ENCODE measurements at places on chromosomes 6 and 20.

- DNase-seq = no peak
Observed at GRCh38 chr6:14174996-14175395, 57.4 kb downstream of the CD83 start.

GRCh38 chr20:37986873-37987601, 46.2 kb downstream of the TTI1 start:
- no peak for DNase-seq

GRCh38 chr6:79030511-79030910, 47.5 kb downstream of the PHIP start:
- no peak for DNase-seq

GRCh38 chr6:108660251-108660650, 99.5 kb downstream of the FOXO3 start:
- no peak for DNase-seq

GRCh38 chr20:2691663-2692035, 931 bp upstream of the EBF4 start:
- no peak for DNase-seq

DNA sequence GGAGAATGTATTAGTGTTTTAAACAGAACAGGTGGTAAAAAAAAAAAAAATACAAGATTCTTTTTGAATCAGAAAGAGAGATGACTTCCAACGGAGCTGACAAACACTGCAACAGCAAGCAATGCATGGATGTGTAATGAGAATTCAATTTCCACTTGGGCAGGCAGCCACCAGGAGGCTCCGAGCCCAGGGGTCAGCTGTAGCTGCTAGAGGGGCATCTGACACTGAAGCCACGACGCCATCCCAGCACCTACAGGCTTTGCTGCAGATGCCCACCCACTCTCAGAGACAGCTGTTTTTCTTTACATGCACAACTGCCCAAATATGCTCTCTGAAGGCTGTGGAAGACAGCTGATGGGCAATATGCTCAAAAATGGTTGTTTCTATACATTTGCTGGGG, 75.4 kb downstream of the ELOVL5 start:
- no peak for DNase-seq

DNA sequence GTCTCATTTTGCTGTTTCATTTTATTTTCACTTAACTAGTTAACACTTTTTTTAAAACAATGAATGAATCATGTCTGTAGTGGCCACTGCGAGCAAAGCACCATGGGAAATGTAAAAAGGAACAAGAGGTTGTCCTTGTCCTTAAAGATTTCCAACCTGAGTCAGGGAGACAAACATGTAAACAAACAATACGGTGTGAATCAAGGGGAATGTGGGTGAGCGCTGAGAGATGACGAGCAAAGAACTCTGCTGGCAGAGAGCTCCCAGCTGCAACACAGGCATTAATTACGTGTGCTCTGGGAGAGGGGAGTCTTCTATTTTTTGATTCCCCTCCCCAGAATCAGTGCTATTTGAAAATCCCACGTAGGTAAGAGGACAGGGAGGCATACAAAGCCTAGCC, 84.3 kb downstream of the ATXN1 start:
- DNase-seq = no peak

DNA sequence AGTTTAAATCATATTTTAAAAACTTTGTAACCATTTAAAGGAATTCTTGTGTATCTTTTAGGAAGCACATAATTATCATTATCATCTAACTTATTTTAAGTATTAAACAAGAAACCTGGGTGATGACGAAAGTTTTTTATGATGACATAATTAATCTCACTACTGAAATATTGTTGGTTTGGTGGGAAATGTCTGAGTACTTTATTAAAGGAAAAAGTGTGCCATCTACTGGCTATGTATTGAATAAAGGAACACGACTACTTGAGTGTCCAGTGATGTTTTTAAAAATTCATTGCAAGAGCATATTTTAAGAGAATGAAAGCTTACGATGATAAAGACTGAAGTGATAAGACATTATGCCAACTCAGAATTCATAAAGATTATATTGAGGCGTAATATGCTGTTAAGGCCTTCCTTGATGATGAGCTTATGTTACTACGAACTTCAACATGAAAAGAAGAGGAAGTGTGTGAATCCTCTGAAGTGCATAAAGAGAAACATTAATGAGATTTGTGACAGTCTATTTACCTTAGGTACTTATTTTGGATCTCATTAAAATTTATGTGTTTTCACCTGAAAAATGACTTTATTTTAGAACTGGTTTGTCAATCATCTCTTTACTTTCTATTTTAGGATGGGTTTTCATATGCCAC, 12.0 kb upstream of the TRMT11 start:
- DNase-seq = no peak

- DNase-seq = no peak
Observed at GRCh38 chr6:56851074-56851473, 103.8 kb upstream of the BEND6 start.

DNA sequence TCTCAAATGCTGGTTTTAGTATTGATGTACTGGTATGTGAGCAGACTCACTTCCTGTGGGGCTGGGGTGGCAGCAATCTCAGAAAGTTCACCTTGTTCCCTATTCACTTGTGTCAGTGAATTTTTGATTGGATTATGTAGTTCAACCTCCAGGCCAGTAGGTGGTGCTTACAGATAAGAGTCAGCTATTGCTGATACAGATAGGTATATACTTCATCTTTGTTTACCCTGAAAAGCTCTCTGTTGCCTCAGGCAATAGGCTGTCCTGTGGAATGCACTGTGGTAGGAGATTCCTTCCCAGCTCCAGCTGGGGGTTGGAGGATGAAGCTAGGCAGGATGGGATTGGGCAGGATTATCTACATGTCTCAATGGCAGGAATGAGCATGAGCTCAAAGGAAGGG, 851.2 kb upstream of the EYS start:
- DNase-seq = no peak

DNA sequence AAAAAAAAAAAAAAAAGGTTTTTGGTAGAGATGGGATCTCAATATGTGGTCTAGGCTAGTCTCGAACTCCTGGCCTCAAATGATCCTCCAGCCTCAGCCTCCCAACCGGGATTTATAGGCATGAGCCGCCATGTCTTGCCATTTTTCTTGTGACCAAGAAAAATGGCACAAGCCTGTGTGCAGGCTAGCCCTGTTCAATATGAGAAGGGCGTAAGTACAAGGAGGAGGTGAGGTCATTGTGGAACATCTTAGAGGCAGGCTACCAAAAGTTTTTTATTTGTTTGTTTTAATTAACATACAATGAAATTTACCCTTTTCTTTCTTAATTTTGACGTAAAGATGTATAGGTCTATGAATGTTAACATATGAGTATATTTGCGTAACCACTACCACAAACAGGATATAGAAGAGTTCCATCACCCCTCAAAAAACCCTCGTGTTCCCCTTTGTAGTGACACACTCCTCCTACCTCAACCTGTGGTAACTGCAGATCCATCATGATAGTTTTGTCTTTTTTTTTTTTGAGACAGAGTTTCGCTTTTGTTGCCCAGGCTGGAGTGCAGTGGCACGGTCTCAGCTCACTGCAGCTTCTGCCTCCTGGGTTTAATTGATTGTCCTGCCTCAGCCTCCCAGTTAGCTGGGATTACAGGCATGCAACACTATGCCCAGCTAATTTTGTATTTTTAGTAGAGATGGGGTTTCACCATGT, 28.3 kb upstream of the KIF3B start:
- no peak for DNase-seq

DNA sequence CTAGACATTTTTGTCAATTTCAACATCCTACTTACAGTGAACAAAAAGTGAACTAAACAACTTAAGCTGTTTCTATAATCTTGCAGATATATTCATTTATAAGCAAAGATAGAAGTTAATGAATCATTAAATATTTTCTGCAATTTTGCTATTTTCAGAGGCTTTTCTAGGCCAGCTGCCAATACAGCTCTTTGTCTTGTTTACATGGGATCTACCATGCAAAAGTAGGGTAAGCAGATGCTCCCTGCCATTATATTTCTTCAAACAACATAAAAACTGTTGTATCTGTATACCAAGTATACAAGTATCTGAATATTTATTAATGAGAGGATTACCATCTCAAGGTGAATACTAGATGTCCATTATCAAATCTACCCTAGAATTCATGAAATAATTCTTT, 15.4 kb downstream of the PNISR start:
- no peak for DNase-seq

DNA sequence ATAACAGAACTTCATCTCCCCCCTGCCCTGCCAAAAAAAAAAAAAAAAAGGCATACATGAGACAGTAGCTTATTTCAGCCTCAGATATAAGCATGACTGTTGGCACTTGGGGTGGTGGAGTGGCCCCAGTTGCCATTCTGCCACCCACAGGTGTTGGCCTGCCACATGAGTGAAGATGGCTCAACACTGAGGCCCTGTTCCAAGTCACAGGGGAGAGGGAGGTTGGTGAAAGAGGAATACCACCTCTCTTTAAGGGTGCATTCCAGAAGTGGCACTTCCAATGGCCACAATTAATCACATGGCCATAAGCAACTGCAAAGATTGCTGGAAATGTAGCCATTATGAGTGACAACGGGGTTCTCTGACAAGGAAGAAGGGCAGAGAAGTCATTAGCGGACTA, 61.9 kb upstream of the JARID2 start:
- no peak for DNase-seq

GRCh38 chr6:89542866-89543265, 95.7 kb downstream of the LYRM2 start:
- no peak for DNase-seq

- no peak for DNase-seq
Observed at GRCh38 chr6:25630508-25631278, 21.3 kb upstream of the SCGN start.

DNA sequence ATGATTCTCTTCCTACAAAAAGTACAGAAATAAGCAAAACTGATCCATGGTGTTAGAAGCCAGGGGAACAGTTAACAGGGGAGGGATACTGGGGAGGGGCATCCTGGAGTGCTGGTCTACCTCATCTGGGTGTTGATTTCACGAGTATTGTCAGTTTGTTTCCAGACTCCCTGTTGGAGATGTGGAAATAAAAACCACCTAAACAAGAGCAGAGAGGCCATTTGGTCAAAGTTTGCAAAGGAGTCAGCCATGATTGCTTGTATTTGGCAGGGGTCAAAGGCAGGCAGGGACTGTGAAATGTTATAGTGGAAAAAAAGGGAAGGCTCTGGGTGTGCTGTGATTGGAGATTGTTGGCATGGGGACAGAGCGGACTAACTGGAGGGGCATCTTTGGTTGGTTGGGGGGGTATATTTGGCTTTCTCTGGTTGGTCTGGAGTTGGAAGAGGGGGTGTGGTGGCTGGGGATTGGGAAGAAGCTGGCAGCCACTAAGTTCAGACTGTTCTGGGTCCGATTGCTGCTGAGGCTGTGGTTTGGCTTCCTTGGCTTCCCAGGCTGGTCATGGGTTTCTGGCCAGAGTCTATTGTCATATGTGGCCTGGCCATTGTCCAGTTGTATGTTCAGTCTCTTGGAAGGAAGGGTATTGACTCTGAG, 14.9 kb upstream of the PANK2 start:
- no peak for DNase-seq

- DNase-seq = no peak
Observed at GRCh38 chr6:80607811-80608391, 501.4 kb downstream of the BCKDHB start.

- DNase-seq = no peak
Observed at GRCh38 chr20:58907320-58908137, 55.0 kb downstream of the GNAS start.

DNA sequence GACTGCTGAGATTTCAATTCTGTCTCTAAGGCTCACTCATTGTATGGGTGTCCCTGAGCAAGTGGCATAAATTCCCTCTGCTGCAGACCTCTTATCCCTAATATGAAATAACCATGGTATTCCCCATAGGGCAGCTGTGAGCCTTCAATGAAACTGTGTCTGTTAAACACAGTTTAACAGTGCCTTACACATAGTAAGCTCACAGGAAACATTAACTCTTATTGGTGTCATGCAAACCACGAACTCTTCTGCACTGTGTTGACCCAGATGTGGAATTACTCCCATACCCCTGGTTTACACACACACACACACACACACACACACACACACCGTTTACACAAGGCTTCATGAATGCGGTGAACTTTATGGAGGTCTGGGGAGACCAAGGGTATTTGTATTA, 23.2 kb downstream of the DAAM2 start:
- no peak for DNase-seq

DNA sequence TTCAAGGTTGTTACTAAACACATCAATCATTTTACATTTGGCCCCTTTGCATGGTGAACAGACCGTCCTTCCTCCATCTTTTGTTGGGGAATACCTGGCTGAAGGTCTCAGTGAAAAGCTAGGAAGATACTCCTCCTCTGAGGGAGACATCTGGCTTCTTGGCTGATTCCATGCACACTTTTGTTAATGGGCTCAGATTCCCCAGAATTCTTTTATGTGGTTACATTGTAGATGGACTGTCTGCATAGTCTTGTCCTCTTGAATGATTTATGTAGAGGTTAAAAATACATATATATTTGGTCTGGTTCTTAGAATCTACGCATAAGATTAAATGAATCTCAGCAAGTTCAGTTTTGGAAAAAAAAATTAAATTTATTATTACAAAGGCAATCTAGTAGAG, 167.0 kb downstream of the EYA4 start:
- DNase-seq = no peak

GRCh38 chr6:119158057-119158848, 79.8 kb upstream of the FAM184A start:
- DNase-seq = no peak

DNA sequence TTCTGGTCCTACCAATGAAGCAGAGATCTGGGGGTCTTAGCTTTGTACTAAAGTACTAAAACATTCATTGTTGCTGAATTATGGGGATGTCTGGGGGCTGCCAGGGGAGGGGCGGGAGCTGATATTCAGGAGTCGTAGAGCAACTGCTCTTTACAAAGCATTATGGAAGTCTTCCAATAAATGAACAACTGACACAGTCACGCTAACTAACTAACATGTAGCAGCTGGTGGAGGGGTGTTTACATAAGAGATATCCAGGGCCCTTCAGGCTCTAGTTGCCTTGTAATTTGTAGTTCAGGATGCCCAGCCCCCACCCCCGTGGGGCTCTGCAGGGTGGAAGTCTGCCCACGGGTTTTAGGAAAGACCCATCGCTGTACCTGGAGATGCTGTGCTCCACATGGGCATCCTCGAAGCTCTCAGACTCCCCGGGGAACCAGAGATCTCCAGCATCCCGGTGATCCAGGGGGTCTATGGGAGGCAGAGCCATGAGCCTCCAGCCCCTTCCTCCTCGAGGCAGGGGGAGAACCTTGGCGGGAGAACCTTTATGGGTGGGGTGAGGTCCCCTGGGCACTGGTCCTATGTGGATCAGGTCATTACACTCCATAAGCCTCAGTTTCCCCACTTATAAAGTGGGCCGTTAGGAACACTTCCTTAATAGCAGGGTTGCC, 3.4 kb downstream of the TREM2 start:
- no peak for DNase-seq
